ENCODE measurements at places on chromosomes 13 and 19.

DNA sequence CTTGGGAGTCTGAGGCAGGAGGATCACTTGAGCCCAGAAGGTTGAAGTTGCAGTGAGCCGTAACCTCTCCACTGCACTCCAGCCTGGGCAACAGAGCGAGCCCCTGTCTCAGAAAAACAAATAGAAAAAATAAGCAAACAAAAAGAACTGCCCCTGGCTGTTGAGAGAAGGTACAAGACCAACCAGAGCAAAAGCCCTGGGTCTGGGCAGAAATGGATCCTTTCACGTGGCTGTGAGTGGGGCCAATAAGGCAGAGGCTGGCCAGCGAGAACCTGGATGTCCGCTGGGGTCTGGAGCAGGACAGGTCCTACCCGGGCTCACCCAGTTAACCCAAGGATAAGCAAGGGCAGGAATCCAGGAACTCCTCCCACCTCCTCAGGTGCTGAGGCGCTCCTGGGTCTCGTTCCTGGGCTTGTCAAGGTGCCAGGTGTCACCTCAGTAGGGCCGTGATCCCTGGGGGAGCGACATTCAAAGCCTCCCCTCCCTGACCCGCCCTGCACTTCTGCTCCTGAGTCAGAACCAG is 4.7 kb upstream of the SLC5A5 start:
- no peak for DNase-seq

- DNase-seq: no peak
These were observed at the start of gene UBE2M for GRCh38 chr19:58558066-58558622. Gene UBE2M, minus strand, starts transcription at chr19:58558611. Its CDS starts 230 bp downstream, at chr19:58558381.

- no peak for DNase-seq
These were observed 619.6 kb downstream of the KCTD12 start for GRCh38 chr13:76266561-76266960.

GRCh38 chr13:99018418-99019180 is 40.7 kb upstream of the DOCK9 start:
- no peak for DNase-seq

GRCh38 chr13:102035969-102036368 is 365.9 kb downstream of the FGF14 start:
- DNase-seq: no peak

- DNase-seq: no peak
These were observed 8.0 kb downstream of the MED26 start for GRCh38 chr19:16620018-16620417.

- DNase-seq: no peak
These were observed 873.9 kb downstream of the SLITRK1 start for GRCh38 chr13:83008212-83008929.

Measured in Kasumi-1 (cell line).